CD4-positive, alpha-beta T cell treated with Interleukin-12 subunit alpha and Interleukin-12 subunit beta, for 1 hour (primary cell): ENCODE measurements at places on chromosomes 2 and 18.

- no peak for DNase-seq
Measured at GRCh38 chr18:50193796-50194630, 934 bp downstream of the MYO5B start.

GRCh38 chr18:9827211-9827792, 58.5 kb upstream of the TXNDC2 start:
- DNase-seq = no peak

DNA sequence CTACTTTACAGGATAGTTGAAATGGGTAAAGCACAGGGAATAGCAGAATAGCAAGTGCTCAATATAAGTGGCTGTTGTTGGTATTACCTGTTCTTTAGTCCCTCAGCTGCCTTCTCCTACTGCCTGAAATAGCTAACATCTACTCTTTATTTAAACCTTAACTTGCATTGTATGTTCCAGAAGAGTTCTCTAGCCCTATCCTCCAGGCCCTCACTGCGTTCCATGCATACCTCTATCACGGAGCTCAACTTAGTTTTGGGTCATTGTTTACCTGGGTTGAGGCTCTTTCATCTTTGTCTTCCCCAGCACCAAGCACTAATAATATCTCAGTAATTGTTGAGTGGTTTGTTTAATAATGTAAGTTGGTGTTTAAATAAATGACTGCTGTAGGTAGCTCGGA, 242.2 kb upstream of the FANCL start:
- no peak for DNase-seq

- peak; percentile 42 for DNase-seq
Measured at GRCh38 chr2:218223046-218223445, 6.1 kb downstream of the ARPC2 start.

- no peak for DNase-seq
Measured at GRCh38 chr2:175662335-175662734, 339.7 kb downstream of the LNPK start.

DNA sequence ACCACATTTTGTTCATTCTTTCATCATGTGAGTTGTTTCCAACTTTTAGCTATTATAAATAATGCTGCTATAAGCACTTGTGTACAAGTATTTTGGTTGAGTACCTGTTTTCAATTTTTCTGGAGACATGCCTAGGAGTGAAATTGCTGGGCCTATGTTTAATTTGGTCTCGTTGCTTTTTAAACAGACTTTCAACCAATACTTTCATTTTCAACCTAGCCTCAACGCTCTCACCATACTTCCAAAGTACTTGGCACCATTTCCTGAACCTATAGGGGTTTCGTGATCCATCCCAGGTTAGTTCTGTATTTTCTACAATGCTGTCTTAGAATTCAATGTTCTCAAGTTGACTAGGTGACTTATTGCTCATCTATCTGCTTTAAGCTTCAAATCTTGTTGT, 126.1 kb downstream of the SRBD1 start:
- DNase-seq = no peak

DNA sequence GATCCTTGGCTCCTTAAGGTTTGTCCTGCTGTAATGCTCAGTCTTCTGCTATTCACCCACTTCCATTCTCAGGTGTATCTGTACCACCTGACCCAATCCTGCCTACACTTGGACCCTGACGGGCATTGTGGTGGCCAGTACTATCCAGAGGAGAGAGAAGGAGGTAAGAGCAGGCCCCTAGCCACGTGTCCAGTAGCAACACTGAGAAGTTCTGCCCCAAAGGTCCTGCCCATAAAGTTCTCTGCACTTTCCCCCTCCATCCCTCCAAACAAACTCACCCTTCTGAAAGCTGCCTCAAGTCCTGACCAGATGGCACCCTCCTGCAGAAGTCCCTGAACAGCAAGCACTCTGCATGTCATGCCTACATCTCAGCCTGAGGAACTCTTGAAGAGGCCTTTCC, 18.3 kb downstream of the TTC32 start:
- no peak for DNase-seq

DNA sequence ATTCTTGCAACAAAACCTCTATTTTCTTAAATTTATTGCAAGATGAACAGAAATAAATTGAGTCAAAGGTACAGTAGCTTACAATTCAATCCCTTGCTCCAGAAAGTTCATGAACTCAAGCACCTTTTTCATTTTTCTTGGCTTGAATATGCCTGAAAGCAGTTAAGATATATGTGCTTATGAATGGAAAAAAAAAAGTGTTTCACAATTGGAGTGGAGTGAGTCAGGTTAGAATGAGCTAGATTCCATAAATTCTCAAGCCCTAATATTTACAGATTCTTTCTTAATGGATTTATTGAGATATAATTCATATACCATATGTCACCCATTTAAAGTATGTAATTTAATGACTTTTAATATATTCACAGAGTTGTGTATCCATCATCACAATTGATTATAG, 39.6 kb upstream of the NEMP2 start:
- DNase-seq = no peak
